ENCODE measurements at places on chromosomes 5 and 9. TPM values are rescaled to one million over a fixed set of nuclear protein-coding genes. Genes with fewer than 3 reads are reported as not detected.

- DNase-seq = no peak
Observed at GRCh38 chr9:13911473-13911872, 402.5 kb downstream of the NFIB start.

- no peak for DNase-seq
Observed at GRCh38 chr5:10374046-10375022, 20.8 kb downstream of the MARCHF6 start.

Gene COL15A1
- total RNA-seq = 25.8 TPM

Gene PLAC8L1
- not detected for total RNA-seq

Gene FLT4
- total RNA-seq = 5.9 TPM

All from tibial nerve (tissue), 4 donors.